ENCODE measurements at places on chromosomes 5 and 9.

DNA sequence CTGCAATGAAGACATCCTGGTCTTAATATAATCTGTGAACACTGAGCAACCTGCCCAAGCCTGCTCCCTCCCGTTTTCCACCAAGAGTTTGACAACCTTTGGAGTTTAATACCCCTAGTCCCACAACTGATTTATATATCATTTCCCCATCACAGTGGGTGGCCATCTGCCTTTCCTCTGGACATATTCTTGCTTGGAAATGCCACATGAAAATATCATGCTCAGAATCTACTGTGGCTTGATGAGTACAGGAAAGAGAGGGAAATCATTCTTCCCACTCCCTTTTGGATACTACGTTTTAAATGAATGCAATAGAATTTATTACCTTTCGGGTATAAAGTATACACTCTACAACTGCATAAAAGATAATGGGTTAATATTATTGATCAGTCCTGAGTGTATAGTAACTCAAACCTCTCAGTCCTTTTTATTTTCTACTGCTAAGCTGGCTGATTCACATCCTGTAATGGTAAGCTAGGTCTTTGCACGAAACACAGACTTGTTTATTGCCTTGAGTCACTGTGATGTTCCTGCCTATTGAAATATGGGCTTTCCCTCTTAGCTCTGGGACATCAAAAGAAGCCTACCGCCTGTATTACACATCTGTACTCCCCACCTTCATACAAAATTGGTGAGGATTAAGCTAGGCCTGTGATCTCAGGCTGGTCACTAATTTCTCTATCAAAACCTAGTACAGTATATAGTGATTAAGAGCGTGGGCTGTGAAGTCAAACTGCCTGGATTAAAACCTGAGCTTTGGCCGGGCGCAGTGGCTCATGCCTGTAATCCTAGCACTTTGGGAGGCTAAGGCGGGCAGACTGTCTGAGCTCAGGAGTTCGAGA is 67.6 kb upstream of the NR5A1 start:
- DNase-seq: peak; percentile 80

GRCh38 chr5:88691945-88692868 is 190.8 kb downstream of the MEF2C start:
- no peak for DNase-seq

GRCh38 chr9:29213417-29214153 is 1640.3 kb upstream of the C9orf72 start:
- no peak for DNase-seq

- DNase-seq: no peak
Measured at GRCh38 chr5:59693492-59694309, 199.8 kb downstream of the PDE4D start.

DNA sequence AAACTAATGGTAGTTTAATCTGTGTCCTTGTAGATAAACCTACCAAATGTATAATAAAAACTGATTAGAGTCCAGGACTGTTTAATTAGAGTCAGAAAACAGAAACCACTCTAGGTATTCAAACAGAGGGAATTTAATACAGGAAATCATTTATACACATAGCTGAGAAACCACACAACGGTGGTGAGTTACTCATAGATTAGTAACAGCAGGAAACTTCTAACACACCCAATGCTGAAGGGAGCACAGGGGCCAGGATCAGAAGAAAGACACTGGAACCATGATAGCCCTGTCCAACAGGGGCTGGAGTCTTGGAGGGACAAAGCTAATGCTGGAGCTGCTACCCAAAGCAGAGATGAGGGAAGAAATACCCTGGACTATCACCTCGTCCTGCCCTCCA is 321.0 kb downstream of the ACTL7B start:
- no peak for DNase-seq

GRCh38 chr5:72656331-72656730 is 149.1 kb upstream of the ZNF366 start:
- DNase-seq: no peak

- no peak for DNase-seq
Measured at GRCh38 chr5:166358127-166358830, 1933.2 kb upstream of the WWC1 start.

DNA sequence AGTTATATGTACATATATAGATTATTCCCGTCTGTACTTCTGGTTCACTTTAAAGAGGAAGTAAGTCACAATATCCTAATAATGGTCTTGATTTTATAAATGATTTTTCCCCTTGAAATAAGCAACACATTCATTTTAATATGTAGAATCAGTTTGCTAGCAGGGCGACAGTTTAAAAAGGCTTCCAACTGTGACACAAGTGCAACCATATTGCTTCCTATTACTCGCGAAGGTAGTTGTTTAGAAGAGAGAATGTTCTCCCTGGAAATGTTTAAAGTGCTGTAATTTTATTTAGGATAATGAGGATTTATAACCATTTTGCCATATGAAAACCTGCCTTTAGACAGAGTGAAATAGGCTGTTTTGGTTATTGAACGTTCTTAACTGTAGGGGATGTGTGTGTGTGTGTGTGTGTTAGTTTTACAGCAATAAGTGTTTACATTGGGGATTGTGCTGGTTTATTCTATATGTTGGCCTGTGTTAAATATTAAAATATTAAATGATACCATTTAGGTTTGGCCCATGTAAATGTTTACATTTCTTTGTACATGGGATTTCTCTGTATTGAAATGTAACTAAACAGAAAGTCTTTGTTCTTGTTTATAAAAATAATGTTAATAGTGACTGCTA is 138.3 kb downstream of the PBX3 start:
- DNase-seq: no peak

DNA sequence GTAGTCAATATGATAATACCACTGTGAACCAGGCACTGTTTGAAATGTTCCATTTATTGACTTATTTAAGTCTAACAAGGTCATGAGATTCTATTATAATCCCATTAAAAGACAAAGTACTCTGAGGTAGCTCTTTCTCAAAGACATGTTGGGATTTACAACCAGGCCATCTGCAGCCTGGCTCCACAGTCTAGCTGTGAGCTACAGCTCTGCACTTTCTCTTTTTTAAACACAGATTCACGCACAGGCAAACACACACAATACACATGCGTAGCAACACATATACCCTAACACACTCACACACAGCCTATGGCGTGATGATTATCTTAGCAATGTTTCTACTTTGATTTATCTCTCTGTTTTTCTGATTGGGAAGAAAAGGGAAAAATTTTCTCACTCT is 174.3 kb downstream of the PRR16 start:
- no peak for DNase-seq

DNA sequence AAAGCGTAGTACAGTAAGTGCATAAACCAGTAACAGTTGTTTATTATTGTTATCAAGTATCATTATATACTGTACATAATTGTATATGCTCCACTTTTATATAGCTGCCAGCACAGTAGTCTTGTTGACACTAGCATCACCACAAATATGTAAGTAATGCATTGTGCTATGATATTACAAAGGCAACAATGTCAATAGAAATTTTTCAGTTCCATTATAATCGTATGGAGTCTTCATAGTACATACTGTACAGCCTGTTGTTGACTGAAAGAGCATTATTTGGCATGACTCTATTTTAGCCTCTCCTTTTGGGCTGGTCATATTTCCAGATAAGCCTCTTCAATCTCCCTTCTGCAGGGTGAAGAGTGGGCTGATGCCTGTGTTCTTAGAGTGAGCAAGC is 40.4 kb downstream of the CFAP95 start:
- DNase-seq: no peak

DNA sequence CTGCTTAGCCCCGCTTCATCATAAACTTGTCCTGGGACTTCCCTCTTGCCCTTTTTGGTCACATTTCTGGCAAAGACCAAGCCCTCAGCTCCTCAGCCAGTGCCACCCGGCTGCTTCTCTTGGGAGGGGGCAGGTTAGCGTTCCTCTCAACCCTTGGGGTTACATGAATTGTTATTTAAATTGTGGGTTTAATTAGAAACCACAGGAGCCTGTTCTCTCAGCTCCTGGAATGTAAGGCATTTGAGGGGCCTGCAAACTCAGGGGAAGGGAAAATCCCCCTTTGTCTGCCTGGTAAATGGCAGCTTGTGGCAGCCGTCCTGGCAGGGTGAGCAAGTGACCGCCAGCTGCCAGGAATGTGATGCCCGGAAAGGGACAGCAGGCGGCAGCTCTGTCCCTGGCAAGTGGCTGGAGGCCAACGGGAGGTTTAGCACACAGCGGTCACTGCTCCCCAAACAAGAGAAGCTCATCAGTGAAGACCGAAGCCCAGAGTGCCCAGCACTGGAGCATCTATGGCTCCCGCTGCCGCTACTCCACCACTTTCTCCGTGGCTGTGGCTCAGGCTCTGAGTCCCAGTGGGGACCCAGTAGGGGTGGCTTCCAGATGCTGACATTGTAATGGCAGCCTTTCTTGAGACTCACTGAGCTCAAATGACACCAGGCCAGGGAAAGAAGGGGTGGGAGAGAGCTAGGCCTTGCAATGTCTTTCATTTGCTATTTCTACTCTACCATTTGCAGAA is 51.7 kb downstream of the SHB start:
- no peak for DNase-seq

GRCh38 chr5:140220032-140220697 is 45.2 kb downstream of the CYSTM1 start:
- DNase-seq: no peak

- peak; percentile 74 for DNase-seq
Measured at GRCh38 chr5:139422307-139422893, 16.9 kb downstream of the DNAJC18 start.

DNA sequence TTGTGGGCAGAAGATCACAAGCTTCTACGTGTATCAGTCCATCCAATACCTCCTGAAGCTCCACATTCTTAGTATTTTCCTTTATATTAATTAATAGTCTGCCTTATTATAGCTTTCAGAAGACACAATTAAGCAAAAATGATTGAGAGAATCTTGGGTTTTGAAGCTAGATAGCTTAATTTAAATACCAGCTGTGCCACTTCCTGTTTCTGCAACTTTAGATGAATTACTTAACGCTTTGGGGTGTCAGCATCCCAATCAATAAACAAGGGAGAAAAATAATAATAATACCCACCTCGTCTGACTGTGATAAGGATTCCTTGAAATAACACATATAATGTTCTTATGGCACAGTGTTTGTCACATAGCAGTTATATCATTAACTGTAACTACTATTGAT is 44.7 kb upstream of the HTR4 start:
- no peak for DNase-seq

GRCh38 chr9:129455151-129455995 is 165.5 kb downstream of the C9orf50 start:
- no peak for DNase-seq

DNA sequence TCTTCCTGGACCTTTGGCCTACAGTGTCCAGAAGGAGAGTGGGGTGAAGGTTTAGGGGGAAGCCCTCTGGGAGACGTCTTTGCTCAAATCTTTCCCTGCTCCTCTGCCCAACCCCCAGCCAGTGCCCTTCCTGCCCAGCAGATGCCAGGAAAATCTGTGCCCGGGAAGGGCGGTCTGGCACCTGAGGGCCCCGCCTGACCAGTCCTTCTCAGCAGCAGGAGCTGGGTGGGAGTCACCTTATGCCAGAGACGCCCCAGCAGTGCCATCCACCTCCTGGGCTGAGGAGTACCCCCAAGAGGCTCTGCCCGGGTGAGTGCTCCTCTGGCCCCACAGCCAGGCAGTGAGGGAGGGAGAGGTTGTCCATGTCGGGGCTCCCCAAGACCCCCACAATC is 14.9 kb upstream of the CERCAM start:
- no peak for DNase-seq

DNA sequence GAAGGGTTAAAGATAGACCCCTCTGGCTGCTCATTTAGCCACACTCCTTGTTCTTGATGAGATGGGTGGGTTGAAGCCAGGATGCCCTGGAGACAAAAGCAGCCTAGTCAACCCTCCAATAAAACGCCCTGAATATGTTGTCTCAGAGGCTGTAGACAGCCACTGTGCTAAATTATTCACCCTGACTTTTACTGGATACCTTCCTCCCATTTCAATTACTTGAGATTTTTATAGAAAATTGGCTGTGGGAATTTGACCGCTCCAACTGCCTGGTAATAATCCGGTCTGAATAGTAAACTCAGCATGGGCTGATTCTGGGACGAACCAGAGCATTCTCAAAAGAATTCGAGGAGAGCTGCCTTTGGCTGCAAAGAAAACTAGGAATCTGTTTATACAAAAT is 104.2 kb downstream of the SNX18 start:
- no peak for DNase-seq

GRCh38 chr5:132496191-132496630 is 5.6 kb upstream of the IRF1 start:
- DNase-seq: peak; percentile 98

GRCh38 chr5:51466214-51466613 is 83.0 kb downstream of the ISL1 start:
- no peak for DNase-seq

GRCh38 chr5:178241688-178242231 is 9.2 kb upstream of the PHYKPL start:
- DNase-seq: no peak

GRCh38 chr5:155101697-155102096 is 88.1 kb downstream of the KIF4B start:
- DNase-seq: no peak

- DNase-seq: no peak
Measured at GRCh38 chr5:61232490-61233050, 70.3 kb upstream of the SMIM15 start.

DNA sequence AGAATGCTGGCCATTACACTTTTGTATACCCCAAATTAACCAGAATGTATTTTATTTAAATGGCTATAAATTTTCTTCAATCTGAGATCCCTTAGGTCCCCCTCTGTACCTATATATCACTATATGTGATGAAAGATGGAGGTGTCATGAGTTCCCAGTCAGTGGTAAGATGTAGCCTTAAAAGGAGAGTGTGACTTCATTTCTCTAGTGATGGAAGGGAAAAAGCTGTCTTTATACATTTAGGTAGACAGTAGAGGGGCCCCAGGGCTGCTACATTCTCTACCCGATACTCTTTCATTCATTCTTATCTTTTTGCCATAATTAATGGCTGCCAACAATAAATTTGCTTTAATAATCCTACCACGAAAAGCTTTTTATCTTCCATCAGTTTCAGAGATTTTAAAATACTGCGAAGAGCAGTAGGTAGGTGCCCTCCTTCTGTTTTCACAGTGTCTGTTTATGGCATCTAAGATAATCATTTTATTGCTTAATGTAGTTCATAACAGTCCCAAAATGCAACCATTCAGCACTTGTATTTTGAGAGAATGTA is 301.3 kb downstream of the ZNF608 start:
- DNase-seq: no peak

Measured in LoVo (cell line).